Left kidney (tissue), 8 donors: ENCODE measurements at places on chromosomes 5 and 9. TPM values are rescaled to one million over a fixed set of nuclear protein-coding genes. Genes with fewer than 3 reads are reported as not detected.

DNA sequence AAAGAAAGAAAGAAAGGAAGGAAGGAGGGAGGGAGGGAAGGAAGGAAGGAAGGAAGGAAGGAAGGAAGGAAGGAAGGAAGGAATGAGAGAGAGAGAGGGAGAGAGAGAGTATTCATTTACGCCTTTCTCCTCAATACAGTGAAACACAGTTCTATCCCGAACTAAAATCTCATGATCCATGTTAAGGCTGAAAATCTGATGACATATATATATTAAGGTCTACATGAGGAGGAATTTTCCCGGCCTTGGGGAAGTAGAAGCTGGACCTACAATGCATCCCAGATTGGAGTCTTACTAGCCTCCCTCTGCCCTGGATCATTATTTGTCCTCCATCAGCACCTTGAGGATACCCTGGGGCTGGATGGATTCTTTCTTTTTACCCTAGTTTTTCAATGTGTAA lies 95.1 kb upstream of the DAPK1 start:
- no peak for DNase-seq

The ZNF300 gene
- 53.0 TPM for polyA plus RNA-seq

- DNase-seq = no peak
Observed at GRCh38 chr5:64069486-64069885, 96.2 kb upstream of the RNF180 start.

- no peak for DNase-seq
Observed at GRCh38 chr9:118652258-118652657, 717.0 kb downstream of the BRINP1 start.

GRCh38 chr9:73742412-73742811 lies 590.7 kb downstream of the ANXA1 start:
- no peak for DNase-seq

The CETN3 gene
- 79.0 TPM for polyA plus RNA-seq

GRCh38 chr5:135814316-135814715 lies 20.1 kb upstream of the SLC25A48 start:
- no peak for DNase-seq

The POU5F2 gene
- polyA plus RNA-seq = 0.08 TPM

The SPATA31C1 gene
- polyA plus RNA-seq = 0.58 TPM

GRCh38 chr9:133821601-133822429 lies 83.7 kb upstream of the SARDH start:
- DNase-seq = no peak
